Large intestine (tissue), 12 donors: ENCODE measurements at places on chromosomes 4 and X.

GRCh38 chr4:163673848-163674697 is 179.6 kb downstream of the TMA16 start:
- DNase-seq: no peak

DNA sequence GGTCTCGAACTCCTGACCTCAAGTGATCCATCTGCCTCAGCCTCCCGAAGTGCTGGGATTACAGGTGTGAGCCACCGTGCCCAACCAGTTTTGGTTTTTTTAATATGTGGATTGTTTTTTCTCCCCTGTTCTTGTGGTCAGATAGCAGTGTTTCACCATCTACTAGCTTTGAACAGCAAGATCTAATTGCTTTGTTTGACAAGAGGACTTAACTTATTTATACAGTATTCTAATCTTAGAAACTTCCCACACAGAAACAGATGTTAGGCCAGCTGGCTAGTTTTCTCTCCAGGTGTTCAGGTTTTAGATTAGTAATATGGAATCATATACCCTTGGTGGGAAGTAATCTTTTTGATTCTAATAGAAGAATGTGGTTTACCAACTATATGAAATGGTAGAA is 12.9 kb downstream of the ING2 start:
- no peak for DNase-seq

DNA sequence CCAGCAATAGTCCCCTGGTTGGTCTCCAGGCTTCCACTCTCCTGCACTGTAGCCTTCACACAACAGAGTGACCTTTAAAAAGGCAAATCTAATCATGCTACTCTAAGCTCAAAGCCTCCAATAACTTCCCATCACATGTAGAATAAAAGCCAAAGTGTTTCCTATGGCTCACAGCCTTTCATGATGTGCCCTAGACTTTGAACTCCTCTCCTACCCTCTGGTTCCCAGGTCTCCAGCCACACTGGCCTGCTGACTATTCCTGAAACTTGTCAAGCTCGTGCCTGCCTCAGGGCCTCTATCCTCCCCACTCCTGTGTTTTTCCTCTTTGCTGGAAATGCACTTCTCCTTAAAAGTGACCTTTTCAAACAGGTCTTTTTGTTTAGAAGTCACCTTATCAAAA is 3.1 kb downstream of the MANBA start:
- DNase-seq: peak; percentile 23

DNA sequence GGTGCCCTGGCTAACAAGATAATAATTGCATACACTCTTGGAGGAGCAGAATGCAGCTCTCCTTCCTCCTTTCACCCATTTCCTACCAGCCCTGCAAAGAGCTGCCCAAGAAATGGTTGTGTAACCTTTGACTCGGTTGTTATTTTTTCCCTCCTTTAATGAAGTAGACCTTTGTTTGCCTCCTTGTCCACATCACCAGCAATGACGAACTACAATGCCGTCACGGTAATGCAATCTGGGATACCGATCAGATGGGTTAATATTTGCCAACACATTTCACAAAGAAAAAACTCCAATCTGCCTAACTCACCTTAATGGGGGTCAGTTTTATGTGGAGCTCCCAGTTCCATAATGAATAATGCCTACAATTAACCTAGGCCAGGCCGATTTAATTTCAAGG is 32.0 kb downstream of the GPRIN3 start:
- no peak for DNase-seq

DNA sequence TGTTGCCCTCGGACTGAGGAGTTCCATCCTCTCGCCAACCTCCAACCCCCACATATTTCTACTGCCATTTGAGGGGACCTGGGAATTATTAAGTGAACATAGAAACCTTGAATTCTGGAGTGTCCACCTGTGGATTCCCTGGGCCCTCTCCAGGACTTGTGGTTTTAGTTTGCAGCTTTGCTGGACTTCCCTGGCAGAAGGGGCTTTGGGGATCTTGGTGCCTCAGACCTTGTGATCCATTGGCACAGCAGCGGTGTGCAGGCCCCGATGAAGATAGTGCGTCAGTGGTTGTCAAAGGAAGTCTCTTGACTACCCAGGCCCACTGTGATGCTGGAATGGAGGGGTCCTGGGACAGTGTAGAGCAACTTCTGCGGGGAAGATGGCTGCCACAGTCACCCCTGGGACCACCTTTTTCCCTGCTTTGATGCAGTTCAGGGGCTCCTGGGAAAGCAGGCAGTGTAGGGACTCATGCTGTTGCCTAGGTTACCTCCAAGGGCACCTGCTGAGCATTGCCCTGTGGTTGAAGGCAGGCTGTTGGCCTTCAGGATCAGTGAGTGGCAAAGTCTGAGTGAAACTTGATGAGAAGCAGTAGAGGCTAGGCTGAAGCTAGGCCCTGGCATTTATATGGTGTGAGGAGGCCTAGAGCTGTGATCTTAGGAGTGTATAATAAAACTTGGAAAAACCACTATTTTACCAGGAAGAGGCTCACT is 2.2 kb downstream of the SLC16A2 start:
- DNase-seq: no peak

- DNase-seq: no peak
Observed at GRCh38 chr4:188993871-188994270, 854.6 kb downstream of the TRIML1 start.

DNA sequence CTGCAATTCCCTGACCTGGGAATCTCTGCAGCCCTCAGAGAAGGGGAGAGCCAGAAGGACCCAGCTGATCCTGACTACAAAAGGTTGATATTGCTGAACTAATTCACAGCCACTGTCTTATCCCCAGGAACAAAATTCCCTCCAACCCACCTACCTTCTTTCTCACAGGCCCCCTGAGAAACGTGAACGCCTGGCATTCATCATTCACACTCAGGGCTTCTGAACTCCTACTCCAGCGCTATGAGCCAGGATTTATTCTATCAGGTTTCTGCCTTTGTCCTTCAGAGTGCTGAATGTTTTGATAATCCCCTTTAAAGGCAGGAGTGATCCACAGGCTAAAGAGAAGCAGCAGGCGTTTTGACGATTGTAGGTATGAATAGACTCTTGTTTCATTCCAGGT is 76.5 kb downstream of the KCNIP4 start:
- DNase-seq: no peak

DNA sequence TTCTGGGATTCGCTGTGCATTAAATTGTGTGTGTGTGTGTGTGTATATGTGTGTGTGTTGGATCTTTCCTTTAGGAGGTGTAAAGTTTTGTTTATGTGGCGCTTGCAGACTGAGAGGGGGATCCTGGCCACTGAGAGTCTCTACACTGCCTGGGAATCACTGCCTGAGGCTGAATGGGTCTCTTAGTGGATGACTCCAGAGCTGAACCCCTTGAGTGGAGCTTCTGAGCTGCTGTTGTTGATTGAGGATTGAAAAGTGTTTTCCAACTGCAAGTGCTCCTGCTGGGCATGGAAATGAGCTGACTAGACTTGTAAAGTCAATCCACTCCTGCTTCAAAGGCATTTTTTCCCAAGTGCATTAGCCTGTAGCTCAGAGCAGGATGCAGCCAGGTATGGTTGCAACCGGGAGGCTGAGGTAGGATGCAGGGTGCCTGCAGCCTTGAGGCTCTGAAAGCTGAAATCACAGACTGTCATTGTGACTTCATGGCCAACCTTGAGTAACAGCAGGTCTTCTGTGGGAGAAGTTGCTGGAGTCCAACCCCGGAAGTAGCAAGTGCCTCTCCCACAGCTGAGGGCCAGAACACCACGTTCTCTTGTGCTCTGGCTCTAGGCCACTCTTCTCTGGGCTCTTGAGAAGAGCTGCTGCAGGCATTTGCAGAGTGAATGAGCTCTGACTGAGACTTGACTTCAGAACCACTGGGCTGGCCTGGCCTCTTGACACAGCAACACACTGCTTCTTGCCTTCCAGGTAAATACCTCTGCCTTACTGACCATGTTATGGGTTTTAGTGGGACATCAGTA is at the start of gene TBX22:
Gene TBX22 (plus strand): TSS at position 613 of the 800 bp plus-strand sequence. CDS start 7,517 bp downstream, outside the sequence.
- no peak for DNase-seq

- DNase-seq: no peak
Observed at GRCh38 chr4:123833171-123833643, 436.6 kb downstream of the SPRY1 start.

DNA sequence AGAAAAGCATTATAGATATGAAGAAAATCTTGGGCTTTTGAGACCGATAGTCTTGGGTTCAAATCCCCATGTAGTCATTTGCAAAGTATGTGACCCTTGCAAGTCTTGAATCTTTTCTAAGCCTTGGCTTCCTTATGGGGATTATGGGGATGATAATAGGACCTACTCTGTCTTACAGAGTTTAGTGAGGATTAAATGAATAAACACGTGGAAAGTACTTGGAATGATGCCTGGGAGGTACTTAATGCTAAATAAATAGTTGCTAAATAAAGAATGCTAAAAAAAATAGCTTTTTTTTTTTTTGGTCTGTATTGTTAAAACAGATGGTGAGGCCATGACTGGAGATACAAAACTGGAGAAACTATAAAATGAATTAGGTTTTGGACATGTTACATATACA is 292.7 kb downstream of the GPAT3 start:
- DNase-seq: no peak

DNA sequence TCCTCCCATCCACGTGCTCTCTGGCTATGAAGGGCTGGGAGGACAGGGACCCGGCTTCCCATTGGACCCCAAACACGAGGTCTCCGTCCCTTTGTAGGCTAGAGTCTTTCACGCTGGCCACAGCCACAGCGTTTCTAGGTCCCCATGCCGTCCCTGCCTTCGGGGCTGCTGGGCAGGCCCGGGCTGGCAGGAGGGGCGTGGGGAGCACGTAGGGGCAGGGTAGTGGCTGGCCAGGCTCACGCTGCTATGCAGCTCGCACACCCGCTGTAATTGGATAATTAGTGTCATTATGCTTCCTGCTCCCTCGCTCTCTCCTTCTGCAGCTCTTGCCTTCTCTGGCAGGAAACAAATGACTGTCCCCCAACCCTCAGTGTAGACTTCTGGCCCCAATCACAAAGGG is 9.8 kb downstream of the ATP2B3 start:
- no peak for DNase-seq

DNA sequence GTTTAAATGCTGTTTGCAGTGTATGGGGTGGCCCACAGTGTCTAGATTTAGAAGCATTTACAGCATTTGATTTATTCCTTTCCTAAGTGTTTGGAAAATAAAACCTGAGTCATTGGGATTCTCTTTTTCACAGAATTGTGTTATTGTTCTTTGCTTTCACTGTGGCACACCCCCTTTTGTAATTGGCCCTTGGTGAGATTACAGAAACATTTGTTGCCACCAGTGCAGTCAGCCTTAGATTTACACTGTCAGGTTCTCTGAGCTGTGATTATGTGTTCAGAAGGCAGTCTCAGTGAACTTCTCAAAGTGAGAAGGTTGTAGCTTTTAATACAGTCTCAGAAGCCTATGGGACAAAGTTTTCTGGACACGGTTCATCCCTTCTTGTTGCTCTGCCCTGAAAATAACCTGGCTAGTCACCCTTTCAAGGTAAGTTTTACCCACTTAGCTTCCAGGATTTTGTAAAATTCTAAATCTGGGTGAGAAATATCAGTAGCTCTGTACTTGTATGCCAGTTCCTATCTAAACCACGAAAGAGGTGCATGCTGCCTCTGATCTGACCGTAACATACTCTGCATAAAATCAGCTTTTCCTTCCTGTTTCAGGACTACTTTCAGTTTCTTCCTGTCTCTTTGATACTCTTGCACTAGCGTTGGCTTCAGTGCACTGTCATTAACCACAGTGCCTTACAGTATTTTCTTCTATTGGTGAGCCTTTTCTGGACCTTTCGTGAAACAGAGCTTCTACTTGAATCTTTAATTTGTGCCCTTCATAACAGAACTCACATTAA is 12.6 kb downstream of the RUFY3 start:
- peak; percentile 76 for DNase-seq

GRCh38 chr4:122635205-122635604 is 14.3 kb upstream of the IL21 start:
- DNase-seq: no peak

DNA sequence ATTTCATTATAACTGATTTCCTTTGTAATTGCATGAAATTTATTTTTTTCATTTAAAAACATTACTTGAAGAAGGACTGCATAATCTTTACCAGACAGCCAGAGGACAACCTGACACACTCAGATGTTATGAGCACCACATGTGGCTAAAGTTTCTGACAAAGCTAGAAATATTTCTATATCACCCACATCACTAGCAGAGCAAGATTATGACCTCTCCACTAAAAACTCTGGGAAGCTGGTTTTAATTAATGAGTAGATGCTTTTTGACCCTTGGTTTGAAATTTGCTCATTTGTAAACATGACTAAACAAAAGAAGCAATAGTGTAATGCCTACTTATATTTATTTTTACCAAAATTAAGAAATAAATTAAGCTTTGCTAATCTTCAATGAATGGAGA is 661.5 kb upstream of the EPHA5 start:
- DNase-seq: no peak

DNA sequence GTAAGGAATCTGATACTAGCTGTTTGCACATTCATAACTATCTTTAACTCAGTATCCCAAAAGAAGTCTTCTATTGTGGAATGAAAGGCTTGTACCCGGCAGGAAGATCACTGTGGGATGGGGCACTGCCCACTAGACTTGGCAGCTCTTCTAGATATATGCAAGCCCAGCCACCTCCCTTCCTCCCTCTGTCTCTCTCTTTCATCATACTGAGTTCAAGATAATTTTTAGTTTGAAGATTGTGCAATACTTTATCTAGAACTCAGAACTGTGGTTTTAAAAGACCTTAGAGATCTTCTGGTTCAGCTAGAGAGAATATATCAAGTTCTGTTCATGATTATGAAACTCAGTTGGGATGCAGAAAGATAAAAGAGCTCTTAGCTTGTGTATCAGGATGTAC is 22.5 kb upstream of the GPR34 start:
- no peak for DNase-seq

- no peak for DNase-seq
Observed at GRCh38 chr4:128583753-128584712, 225.5 kb upstream of the JADE1 start.

DNA sequence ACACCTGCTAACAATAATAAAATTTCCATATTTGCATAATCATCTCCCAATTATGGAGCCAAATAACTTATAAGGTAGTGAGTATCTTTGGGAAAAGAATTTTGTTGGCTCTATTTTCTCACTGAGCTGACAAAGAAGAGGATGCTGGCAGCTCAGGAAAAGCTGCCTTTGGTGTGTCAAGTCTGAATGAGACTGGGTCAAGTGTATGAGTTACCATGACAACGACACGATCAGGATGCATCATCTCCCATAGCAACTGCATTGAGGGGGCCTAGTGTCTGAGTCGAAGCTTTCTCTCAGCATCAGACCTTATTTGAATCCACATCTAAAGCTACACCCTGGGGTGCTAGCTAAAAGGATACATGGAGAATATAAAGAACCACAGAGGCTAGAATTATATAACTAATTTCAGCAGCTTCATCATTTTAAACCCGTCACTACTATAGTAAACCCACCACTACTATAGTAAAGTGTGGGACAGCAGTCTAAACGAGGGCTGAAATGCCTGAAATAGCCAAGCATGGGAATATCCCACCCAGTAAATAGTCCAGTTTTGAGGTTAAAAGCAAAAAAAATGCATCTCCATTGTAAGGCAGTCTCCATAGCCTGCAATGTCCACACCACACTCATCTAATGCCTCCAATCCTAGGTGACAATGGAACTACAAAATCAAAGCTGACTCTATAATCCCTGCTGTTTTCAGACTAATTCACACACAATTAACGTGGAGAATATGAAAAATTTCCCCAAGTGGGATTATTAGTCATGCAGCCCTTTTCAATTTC is 16.0 kb downstream of the GSPT2 start:
- no peak for DNase-seq

GRCh38 chrX:72317139-72317538 is 11.4 kb upstream of the CITED1 start:
- DNase-seq: no peak
